ENCODE measurements at places on chromosomes 12 and 14.

- DNase-seq: no peak
Observed at GRCh38 chr12:11635341-11635740, 14.1 kb upstream of the ETV6 start.

DNA sequence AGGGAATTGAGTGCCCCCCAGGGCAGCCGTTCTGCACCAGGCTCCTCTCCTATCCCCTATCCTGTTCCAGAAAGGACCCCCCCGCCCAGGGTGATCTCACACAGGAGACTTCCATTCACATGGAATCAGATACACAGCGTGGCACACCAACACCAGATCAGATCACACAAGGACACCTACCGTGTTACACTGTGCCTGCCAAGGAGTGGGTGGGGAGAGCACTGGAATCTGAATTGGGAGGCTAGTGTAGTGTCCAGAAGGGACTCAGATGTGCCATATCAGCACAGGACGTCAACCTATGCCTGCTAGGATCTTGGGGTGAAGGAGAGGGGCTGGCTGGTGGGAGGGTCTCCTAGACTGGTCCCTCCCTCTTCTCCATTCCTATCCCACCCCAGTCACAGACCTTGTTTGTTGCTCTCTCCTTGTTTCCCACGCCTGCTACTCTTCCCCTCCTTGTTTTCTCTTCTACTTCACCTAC is 2.3 kb downstream of the PTMS start:
- DNase-seq: peak; percentile 33

DNA sequence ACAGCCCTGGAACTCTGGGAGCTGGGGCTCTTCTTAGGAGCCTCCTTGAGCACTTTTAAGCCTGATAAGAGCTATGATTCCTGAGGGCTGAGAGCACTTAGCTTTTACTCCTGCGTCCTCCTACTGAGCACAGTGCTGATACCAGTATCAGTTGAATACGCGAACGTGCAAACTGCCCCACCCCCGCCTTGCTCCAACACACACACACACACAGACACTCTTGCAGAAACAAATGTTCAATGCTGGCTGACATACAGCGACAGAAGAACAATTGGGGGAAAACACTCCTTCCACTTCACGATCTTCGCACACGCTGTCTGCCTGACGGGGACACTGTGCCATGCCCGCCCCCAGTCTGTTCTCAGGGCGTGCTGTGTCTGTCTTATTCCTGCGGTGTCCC is 57.2 kb upstream of the DLK1 start:
- no peak for DNase-seq

DNA sequence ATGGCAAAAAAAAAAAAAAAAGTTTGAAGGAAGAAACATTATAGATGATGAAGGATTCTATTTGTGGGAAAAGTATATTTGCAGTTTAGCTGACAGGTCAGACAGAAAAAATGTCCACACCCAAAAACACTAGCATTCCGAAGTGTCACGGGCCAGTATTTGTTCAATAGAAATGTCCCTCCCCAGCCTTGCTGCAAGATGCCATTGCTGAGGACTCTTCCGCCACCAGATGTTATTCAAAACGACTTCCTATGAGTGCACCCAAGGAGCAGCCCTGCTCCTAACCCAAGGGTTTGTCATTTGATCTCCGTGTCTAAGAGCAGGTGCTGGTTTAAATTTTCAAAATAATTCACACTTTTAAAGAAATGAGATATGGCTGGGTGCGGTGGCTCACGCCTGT is 163.1 kb downstream of the GCH1 start:
- DNase-seq: no peak

- no peak for DNase-seq
Observed at GRCh38 chr14:103705504-103706284, 9.6 kb downstream of the XRCC3 start.

DNA sequence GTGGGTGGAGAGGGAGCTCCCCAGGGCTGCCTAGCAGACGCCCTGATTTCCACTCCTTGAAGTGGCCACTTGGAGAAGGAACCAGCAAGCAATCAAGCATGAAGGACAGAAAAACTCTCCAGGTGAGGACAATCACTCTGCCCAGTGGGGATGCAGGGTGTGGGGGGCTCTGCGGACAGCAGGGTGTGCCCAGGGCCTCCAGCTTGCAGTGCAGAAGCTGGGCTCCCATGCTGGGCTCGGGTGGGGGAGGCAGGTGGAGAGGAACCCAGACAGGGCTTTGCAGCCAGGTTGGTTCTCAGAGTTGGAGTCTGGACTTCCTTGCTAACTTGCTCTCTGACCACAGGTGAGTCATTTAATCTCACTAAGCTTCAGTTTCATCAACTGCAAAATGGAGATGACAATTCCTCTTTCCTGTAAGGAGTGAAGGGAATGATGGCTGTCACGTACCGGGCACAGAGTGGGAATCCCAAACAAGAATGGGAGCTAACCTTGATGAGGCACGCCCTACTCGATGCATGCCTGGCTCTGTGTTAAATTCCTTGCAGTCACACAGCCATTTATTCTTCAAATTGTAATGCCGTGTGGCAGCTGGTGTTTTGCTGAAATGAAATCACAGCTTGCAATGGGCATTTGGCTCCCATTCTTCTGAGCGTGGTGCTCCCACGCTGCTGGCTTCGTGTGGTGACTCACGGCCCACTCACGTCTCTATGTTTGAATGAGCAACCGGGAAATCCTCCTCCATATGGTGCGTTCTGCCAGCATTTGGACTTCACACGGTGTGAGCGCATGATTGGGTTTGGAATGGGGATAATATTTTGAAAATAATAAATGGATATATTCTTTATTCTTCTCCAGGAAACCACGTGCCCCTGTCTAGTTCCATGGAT is 75.2 kb downstream of the PRIMA1 start:
- DNase-seq: peak; percentile 6

GRCh38 chr14:100072783-100073346 is 7.6 kb downstream of the EVL start:
- no peak for DNase-seq

GRCh38 chr12:66041651-66042363 is 88.7 kb downstream of the LLPH start:
- no peak for DNase-seq

DNA sequence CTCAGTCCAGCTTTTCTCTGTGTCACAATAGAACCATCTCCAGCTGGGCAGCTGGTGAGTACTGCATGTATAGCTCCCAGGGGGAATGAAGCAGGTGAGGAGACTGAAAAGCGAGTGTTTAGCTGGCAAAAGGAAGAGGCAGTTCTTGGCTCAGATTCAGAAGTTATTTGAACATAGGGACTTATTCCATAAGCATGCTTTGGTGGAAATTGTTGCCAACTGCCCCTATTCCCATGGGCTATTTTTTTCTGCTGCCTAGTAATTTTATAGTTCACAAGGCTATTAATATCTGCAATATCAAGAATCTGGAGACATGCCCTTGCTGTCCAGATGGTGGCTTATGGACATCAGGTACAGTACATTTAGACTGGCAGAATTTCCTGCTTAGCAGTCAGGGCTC is 1112.7 kb downstream of the LRFN5 start:
- no peak for DNase-seq

Measured in IMR-90 (cell line).